ENCODE measurements at places on chromosomes 4 and X. TPM values are rescaled to one million over a fixed set of nuclear protein-coding genes. Genes with fewer than 3 reads are reported as not detected.

NRK gene
- total RNA-seq, result 2.7 TPM

GRCh38 chrX:111010111-111010510 is 85.9 kb upstream of the PAK3 start:
- no peak for DNase-seq

F11 gene
- total RNA-seq, result 0.30 TPM

DNA sequence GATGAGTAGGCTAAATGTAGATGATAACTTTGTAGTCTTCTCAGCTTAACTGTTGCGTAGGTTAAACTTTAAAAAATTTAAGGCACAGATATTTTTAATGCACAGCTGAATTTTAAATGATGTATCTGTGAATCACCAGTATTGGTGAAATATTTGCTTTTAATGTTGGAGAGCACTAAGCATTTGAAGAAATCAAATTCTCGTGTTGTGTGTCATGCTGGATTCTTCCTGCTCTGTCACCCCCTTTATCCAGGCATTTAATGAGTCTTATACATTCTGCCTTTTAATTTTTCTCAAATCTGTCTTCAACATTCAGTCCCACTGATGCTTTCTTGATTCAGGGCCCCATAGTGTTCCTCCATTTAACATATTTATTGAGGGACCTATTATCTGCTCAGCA is 76.7 kb downstream of the SLC4A4 start:
- DNase-seq, result no peak

GRCh38 chrX:72030431-72030830 is 101.3 kb downstream of the RTL5 start:
- DNase-seq, result no peak

BEND2 gene
- not detected for total RNA-seq

- no peak for DNase-seq
Measured at GRCh38 chr4:46844325-46844917, 64.6 kb downstream of the COX7B2 start.

RPS6KA6 gene
- 0.41 TPM for total RNA-seq

- DNase-seq, result no peak
Measured at GRCh38 chr4:7607156-7607910, 172.6 kb upstream of the PSAPL1 start.

FATE1 gene
- not detected for total RNA-seq

GRCh38 chr4:14217401-14217800 is 589.9 kb upstream of the BOD1L1 start:
- DNase-seq, result no peak

DSPP gene
- not detected for total RNA-seq

DNA sequence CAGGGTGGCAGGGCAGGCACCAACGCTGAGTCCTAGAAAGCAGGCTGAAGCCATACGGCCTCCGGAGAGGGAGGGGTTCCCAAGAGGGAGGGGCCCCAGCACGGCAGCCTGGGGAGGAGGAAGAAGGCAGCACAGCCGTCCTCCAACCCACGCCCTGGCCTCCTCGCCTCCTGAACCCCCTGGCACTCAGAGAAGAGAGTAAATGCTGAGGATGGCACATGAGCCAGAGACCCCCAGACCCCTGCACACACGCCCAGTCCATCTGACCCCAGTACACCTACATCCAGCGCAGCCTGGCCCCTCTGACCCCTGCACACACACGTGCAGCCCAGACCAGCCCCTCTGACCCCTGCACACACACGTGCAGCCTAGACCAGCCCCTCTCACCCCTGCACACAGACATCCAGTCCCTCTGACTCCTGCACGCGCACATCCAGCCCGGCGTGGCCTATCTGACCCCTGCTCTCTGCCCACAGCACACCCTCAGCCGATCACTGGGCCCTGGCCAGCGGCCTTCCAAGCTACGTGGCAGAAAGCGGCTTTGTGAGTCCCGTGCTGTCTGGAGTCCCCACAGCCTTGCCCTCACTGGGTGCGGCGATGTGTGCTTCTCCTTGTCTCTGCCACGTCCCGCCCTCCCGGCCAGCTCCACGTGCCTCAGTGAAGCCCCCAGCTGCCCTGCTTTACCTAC is 18.5 kb downstream of the ATP5ME start:
- DNase-seq, result no peak

- no peak for DNase-seq
Measured at GRCh38 chrX:11663875-11664210, 1.9 kb downstream of the ARHGAP6 start.

PAK3 gene
- total RNA-seq, result 0.27 TPM

GRCh38 chrX:153794897-153795816 is 689 bp downstream of the SSR4 start:
- no peak for DNase-seq

DNA sequence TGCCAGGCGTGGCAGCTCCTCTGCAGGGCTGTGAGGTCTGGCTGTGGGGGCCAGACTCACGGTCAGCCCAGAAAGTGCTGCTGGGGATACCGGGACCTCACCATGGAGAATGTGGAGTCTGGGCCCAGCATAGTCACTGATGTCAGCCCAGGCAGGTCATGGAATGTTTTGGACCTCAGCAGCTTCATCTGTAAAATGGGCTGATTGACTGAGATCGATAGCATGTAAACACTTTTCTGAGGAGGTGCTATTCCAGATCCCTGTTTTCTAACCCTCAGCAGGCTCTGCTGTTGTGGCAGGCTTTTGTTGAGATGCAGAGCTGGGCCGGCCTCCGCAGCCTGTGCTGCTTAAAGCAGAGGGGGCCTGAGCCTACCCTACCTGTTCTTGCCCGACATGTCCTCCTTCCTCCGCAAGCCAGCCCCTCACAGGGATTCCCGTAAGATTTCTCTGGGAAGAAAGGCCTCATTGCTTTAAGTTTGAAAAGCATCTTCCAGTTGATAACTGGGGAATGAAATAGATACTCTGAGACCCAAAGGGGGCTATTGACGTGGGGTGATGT is 38.3 kb upstream of the HGFAC start:
- DNase-seq, result no peak

CYBB gene
- total RNA-seq, result 18.7 TPM

SYTL4 gene
- total RNA-seq, result 2.1 TPM

TEX11 gene
- total RNA-seq, result not detected

RWDD4 gene
- 18.0 TPM for total RNA-seq

DNA sequence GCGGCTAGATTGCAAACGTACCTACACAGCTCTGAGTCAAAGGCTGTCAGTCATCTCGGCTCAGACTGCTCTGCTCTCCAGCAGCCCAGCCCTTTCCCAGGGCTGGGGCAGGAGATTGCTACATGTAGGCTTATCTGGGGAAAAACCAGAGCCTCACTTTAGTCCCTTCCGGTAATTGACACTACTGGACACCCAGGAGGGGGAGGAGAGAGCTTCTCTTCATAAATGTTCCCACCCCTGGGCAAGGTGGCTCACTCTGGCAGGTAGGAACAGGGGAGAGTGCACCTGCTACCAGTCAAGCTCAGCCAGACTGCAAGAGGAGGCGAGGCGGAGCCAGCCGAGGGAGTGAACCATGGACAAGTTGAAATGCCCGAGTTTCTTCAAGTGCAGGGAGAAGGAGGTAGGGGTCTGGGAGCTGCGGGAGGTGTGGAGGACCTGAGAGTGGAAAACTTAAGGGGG is at the start of gene SLC6A14:
SLC6A14 (plus strand) TSS at position 249 of the 459 bp plus-strand sequence; CDS start at position 353, 104 bp downstream.
- DNase-seq, result no peak

UCP1 gene
- total RNA-seq, result not detected

PRKG2 gene
- total RNA-seq, result 0.74 TPM

RNF128 gene
- total RNA-seq, result 0.36 TPM

- no peak for DNase-seq
Measured at GRCh38 chrX:53538781-53539180, 104.6 kb upstream of the HSD17B10 start.

DNA sequence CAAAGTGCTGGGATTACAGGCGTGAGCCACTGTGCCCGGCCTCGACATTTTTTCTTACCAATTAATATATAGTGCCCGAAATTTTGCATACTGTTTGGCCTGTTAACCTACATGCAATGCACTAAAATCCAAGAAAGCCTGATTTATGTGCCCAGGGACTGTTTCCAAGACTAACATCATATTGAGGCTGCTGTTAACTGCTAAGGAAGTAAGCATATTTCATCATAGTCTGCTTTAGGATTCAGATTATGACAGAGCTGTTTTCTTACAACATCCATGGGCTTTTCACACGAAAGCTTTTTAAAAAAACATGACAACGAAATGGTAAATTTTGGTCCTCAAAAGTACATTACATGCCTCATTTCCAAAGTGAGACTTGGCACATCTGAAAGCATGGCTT is 84.4 kb downstream of the STOX2 start:
- DNase-seq, result no peak

OGT gene
- total RNA-seq, result 83.8 TPM

GRCh38 chr4:57158221-57158620 is 48.0 kb upstream of the IGFBP7 start:
- DNase-seq, result no peak

GRCh38 chrX:79369871-79370270 is 2.7 kb upstream of the ITM2A start:
- DNase-seq, result no peak

- no peak for DNase-seq
Measured at GRCh38 chrX:56783450-56783831, 54.4 kb downstream of the NBDY start.

SPANXN3 gene
- not detected for total RNA-seq

GRCh38 chr4:107951551-107951950 is 20.2 kb downstream of the CYP2U1 start:
- DNase-seq, result no peak

- DNase-seq, result no peak
Measured at GRCh38 chr4:2647403-2648158, 108.6 kb downstream of the TNIP2 start.

GRCh38 chrX:140766024-140766611 is 56.6 kb downstream of the LINC00632 start:
- DNase-seq, result no peak

- no peak for DNase-seq
Measured at GRCh38 chr4:100063355-100063754, 113.3 kb upstream of the H2AZ1 start.

- DNase-seq, result no peak
Measured at GRCh38 chr4:172822331-172822730, 346.3 kb upstream of the GALNT7 start.

CXCL11 gene
- not detected for total RNA-seq

DNA sequence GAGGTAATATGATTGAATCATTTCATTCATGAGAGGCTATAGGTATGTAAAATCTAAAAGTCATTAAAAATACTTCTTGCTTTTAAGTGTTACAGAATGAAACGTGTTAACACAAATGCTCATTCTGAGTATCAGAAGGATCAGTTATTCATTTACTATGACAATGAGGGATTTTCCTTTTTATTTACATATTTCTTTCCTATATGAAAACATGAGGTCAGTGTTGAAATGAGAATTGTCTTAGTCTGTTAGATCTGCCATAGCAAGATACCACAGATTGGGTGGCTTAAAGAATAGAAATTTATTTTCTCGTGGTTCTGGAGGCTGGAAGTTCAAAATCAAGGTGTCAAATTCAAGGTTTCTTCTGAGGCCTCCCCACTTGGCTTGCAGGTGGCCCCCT is 181.2 kb downstream of the ARHGAP10 start:
- DNase-seq, result no peak

GRCh38 chr4:6688879-6689505 is 4.7 kb upstream of the S100P start:
- DNase-seq, result no peak

PRSS12 gene
- not detected for total RNA-seq

GRCh38 chr4:153594210-153594609 is 89.9 kb upstream of the TLR2 start:
- no peak for DNase-seq

DNA sequence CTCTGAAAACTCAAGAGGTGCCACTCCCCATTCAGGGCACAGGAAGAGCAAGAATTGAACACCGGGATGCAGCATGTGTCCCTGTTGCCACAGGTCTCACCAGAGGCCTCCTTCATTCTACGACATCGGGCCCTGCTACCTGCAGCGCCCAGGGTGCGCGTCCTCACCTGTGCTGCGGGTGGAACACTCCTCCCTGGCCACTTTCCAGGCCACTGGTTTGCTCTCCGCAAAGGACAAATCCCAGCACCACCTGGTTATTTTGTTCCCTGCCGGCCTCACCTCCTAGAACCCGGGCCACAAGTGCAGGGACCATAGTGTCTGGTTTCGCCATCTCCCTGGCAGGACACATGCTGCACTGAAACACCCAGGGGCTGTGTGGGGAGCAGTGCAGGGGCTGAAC is 14.3 kb upstream of the FAM3A start:
- no peak for DNase-seq

DNA sequence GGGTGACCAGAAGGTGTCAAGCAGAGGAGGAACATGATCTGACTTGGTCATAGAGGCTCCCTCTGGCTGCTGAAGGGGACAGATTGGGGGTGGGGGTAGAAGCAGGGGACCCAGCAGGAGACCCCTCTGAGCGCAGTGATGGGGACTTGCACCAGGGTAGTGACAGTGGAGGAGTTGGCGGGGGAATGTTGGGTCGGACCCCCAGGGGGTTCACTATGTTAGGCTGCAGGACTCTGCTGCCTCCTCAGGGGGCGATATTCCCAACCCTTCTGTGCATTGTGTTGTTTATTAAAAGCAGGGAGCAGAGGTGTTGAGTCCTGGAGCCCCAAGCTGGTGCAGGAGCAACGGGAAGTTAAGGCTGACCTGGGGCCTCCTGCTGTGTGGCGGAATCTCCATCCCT is 8.8 kb downstream of the WDR13 start:
- DNase-seq, result no peak

SRPX2 gene
- total RNA-seq, result 7.5 TPM

DNA sequence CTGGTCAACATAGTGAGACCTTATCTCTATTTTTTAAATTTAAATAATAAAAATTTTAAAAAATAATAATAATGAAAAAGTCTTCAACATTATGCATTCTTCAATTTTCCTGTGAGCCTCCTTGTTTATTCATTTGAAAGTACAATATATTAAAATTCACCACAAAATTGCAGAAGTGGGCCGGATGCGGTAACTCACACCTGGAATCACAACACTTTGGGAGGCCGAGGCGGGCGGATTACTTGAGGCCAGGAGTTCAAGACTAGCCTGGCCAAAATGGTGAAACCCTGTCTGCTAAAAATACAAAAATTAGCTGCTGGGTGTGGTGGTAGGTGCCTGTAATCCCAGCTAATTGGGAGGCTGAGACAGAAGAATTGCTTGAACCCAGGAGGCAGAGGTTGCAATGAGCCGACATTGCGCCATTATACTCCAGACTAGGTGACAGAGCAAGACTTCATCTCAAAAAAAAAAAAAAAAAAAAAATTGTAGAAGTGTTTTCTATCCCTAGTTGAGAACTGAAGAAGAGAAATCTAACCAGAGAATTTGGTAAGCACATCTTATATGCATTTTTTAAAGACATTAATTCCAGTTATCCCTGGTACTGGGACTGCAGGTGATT is 56.9 kb downstream of the RBM47 start:
- DNase-seq, result no peak

GRCh38 chrX:2342281-2342688 is 158.5 kb downstream of the DHRSX start:
- DNase-seq, result peak; percentile 77

GRCh38 chr4:144583658-144584057 is 62.3 kb upstream of the HHIP start:
- no peak for DNase-seq

DNA sequence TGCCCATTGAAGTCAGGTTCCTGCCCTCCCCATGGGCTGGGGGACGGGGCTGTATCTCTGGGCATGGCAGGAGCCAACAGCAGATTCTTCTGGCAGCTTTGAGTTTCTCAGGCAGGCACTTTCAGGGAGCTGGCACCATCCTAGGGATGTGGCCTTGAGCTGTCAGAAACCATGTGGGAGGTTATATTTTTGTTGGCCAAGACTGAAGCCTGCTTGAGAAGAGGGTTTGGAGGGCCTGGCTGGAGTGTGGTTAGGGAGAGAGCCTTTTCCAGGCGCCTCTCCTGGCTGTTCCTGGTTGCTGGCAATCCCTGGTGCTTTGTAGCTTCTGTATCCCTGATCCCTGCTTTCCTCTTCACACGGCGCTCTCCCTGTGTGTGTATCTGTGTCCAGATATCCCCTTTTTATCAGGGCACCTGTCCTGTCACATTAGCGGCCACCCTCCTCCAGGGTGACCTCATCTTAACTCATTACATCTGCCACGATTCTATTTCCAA is 30.6 kb upstream of the SORCS2 start:
- DNase-seq, result no peak

Measured in left ventricle myocardium inferior (tissue), 1 donor.